ENCODE measurements at places on chromosomes 2 and 18. TPM values are rescaled to one million over a fixed set of nuclear protein-coding genes. Genes with fewer than 3 reads are reported as not detected.

NT5DC4 gene
- 0.07 TPM for polyA plus RNA-seq

GAL3ST2 gene
- polyA plus RNA-seq: 0.30 TPM

KANSL1L gene
- 5.4 TPM for polyA plus RNA-seq

RNF125 gene
- 0.84 TPM for polyA plus RNA-seq

ZSCAN30 gene
- 7.4 TPM for polyA plus RNA-seq

MLPH gene
- polyA plus RNA-seq: 0.27 TPM

DNAH6 gene
- polyA plus RNA-seq: not detected

GPATCH11 gene
- 3.0 TPM for polyA plus RNA-seq

OSBPL6 gene
- 0.03 TPM for polyA plus RNA-seq

MATN3 gene
- polyA plus RNA-seq: 208 TPM

MROH2A gene
- 0.07 TPM for polyA plus RNA-seq

FAP gene
- not detected for polyA plus RNA-seq

MAP3K19 gene
- not detected for polyA plus RNA-seq

ERICH2 gene
- not detected for polyA plus RNA-seq

UBE2E3 gene
- polyA plus RNA-seq: 71.1 TPM

ZDBF2 gene
- polyA plus RNA-seq: 1.5 TPM

ASXL3 gene
- polyA plus RNA-seq: not detected

ALKAL2 gene
- polyA plus RNA-seq: 2.9 TPM

ZEB2 gene
- 0.10 TPM for polyA plus RNA-seq

CCDC178 gene
- not detected for polyA plus RNA-seq

CAPN14 gene
- not detected for polyA plus RNA-seq

UGT1A8 gene
- not detected for polyA plus RNA-seq

SERPINB4 gene
- polyA plus RNA-seq: not detected

All from HepG2 (cell line).